ENCODE measurements at places on chromosomes 16 and 17. TPM values are rescaled to one million over a fixed set of nuclear protein-coding genes. Genes with fewer than 3 reads are reported as not detected.

DNA sequence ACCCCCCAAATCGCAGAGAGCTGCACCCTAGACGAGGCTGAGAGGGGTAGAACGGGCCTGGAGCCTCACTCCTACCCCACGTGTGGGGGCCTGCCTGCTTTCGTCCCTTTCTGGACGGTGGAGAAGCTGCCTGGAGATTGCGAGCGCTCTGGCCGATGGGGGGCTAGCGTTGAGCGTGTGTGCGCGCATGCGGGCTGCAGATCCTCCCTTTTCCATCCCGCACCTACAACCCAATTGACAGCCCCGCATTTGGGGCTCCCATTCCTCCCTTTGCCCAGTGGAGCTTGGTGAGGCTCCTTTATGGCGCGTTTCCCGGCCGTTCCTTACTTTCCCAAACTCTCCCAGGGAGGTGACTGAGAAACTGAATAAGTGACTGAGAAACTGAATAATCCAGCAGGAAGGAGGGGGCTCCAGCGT, 907 bp upstream of the ESRP2 start:
- H3K4me3 ChIP-seq: peak overlapping the region; percentile 62
- peak overlapping the region; percentile 64 for H3K27ac ChIP-seq
- H3K27me3 ChIP-seq: no peaks in the 10 kb centered on the region

DNA sequence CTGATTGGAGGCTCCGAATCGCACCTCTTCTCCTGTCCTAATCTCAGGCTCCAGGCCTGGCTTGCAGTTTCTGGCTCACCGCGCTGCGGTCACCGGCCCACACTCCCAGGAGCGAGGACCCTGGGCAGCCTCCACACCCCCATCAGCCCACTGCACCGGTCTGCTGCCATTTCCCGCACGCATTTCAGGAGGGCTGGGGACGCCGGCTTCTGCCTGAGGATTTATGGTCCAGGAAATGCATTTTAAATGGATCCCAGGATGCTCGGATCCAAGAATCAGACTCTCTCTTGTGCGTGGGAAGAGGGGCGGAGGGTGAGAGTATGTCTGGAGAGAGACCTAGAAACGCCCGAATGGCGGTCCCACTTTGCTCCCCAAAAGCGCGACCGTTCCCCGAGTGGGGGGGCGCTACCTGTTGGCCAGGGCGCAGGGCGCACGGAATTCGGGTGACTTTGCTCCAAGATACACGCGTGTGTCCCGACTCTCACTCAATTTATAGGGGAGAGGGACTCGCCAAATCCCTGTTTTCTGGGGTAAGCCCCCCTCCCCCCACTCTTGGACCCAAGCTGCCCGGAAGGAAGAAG, 817 bp upstream of the JPH3 start:
- H3K4me1 ChIP-seq: no peaks in the 10 kb centered on the region
- no peak for DNase-seq
- H3K4me3 ChIP-seq: no peak overlapping the region
- peaks cover 15% of the 10 kb centered on the region for H3K27me3 ChIP-seq
- no peaks in the 10 kb centered on the region for H3K36me3 ChIP-seq
- no peak overlapping the region for H3K27ac ChIP-seq

GRCh38 chr16:84740596-84741116, 40.9 kb downstream of the USP10 start:
- no peaks in the 10 kb centered on the region for H3K36me3 ChIP-seq
- H3K4me1 ChIP-seq: peaks cover 8% of the 10 kb centered on the region
- no peak overlapping the region for H3K4me3 ChIP-seq

DNA sequence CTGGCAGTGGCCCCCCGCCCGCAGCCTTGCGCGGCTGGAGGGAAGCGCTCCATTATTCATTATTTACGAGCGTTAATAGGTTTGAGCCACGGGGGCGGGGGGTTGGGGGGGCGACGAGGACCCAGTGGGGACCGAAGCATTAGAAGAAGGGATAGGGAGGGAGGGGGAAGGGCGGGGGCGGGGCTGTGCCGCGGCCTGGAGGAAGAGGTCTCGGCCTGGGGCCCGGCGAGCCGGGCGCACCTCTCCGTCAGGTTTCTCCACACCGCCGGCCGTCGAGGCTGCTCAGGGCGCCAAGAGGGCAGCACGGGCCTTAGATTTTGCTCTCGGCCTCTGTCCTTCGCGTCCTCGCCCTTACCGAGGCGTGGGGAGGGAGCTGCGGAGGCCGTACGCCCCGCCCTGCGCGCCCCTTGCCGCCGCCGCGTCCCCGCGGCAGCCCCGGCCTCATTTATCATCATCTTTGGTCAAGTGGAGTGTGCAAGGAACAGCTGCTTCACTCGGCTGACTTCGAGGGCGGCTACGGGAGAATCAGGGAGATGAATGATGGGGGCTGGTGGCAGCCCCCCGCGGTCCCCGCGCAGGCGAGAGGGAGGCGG, 54.2 kb downstream of the SREBF1 start:
- no peaks in the 10 kb centered on the region for H3K27me3 ChIP-seq
- H3K4me3 ChIP-seq: peak overlapping the region; percentile 50
- DNase-seq: peak; percentile 62
- peaks cover 14% of the 10 kb centered on the region for H3K4me1 ChIP-seq
- H3K36me3 ChIP-seq: no peaks in the 10 kb centered on the region

GRCh38 chr16:83887564-83887963, 11.4 kb upstream of the MLYCD start:
- H3K4me1 ChIP-seq: no peaks in the 10 kb centered on the region
- H3K36me3 ChIP-seq: no peaks in the 10 kb centered on the region
- H3K27ac ChIP-seq: no peak overlapping the region

- DNase-seq: no peak
- H3K27me3 ChIP-seq: no peaks in the 10 kb centered on the region
- no peak overlapping the region for H3K4me3 ChIP-seq
- H3K4me1 ChIP-seq: no peaks in the 10 kb centered on the region
- H3K36me3 ChIP-seq: no peaks in the 10 kb centered on the region
These were observed 97.1 kb downstream of the TMEM100 start for GRCh38 chr17:55625521-55625920.

- no peaks in the 10 kb centered on the region for H3K4me1 ChIP-seq
- DNase-seq: no peak
- no peaks in the 10 kb centered on the region for H3K36me3 ChIP-seq
- H3K4me3 ChIP-seq: no peak overlapping the region
These were observed 679.5 kb downstream of the KCNJ2 start for GRCh38 chr17:70848785-70849184.

C17orf113 gene
- 3.3 TPM for total RNA-seq

TNFRSF17 gene
- total RNA-seq: 0.73 TPM
